ENCODE measurements at places on chromosomes 16 and 17.

DNA sequence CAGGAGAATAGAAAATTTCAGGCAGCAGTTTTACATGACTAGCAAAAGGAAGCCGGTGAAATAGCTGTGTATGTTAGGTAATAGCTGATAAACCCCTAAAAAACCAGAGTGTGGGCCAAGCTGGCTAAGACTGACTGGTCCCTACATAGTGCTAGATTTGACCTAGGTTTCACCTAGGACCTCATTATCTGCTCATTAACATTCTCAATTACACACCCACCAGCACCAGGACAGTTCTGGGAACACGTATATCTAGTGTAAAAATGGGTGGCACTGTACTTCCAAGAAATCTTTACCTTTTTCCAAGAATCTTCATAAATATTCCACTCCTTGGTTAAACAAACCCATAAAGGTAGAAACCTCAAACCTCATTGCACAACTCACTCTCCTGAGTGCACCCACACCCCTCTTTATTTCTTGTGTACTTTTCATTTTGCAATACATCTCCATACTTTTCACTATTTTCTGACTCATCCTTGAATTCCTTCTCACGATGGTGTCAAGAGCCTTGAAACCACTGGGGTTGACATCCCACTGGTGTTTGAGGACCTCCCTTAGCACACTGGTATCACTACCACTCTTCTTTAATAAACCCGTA, 262.7 kb upstream of the KCNJ16 start:
- DNase-seq: no peak

- DNase-seq: no peak
Measured at GRCh38 chr17:38733982-38734973, 4.1 kb downstream of the CISD3 start.

- DNase-seq: no peak
Measured at GRCh38 chr17:63681530-63681929, 18.4 kb downstream of the LIMD2 start.

GRCh38 chr17:60039114-60039846, 39.4 kb downstream of the HEATR6 start:
- DNase-seq: no peak

GRCh38 chr16:56708525-56709442, 21.1 kb upstream of the NUP93 start:
- no peak for DNase-seq

DNA sequence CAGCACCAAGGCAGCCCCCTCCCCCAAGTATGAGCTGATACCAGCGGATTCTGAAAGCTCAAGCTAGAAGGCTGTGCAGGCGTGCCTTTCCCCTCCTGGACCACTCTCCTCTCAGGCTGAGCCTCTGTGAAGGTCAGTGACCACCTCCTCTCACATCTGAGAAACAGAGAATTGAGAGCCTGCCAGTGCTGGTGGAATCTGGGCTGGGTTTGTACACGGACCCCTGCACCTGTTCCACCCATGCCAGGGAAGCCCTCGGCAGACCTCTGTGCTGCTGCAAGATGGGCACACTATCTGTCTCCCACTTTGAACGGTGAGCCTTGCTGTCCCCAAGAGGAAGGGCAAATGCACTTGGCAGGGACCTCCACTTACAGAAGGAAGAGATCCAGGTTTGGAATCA, 54.7 kb upstream of the SDK2 start:
- DNase-seq: no peak

DNA sequence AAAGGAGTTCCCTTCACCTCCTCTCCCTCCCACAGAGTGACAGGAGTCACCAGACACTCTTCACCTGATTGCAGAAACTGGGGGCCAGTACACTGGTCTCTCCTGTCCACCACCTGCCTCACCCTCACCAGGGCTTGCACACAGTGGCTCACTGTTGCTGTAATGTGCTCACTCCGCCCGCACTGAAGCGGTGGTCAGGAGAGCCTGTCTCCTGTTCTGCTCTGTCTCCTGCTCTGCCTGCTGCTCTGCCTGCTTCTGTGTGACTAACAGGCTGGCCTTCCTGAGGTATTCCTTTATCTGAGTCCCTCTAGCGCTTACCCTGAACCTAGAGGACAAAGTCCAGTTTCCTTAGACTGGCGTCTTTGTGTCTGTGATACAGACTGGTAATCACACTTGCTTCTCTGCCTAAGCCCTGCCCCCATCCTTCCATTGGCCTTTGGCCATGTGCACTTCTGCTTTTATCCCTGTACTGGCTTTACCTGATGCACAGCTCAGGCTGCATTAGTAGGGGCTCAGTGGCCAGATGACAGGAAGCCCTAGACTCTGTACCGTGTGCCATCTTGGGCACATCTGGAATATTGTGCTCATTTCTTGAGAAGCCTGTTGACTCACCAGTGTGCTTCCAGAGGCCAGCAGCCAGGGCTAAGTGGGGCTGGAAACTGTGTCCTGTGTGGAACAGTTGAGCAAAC, 13.3 kb downstream of the PROCA1 start:
- DNase-seq: no peak

DNA sequence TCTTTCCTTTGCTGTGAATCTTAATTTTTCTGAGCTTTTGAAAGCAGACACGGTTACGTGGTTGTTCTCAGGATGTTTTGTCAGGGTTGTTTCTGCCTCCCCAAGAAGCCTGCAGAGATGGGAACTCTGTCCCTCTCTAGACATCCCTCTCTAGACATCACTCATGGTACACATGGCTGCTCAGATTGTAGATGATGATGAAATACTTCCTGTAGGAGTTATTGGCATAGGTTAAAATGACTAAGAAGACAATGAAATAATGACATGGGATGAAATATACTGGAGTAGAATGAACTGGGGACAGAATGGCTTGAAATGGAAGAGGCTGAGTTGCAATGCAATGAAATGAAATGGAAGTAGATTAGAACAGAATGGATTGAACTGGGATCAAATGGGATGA, 253.4 kb downstream of the SHISA9 start:
- DNase-seq: no peak

DNA sequence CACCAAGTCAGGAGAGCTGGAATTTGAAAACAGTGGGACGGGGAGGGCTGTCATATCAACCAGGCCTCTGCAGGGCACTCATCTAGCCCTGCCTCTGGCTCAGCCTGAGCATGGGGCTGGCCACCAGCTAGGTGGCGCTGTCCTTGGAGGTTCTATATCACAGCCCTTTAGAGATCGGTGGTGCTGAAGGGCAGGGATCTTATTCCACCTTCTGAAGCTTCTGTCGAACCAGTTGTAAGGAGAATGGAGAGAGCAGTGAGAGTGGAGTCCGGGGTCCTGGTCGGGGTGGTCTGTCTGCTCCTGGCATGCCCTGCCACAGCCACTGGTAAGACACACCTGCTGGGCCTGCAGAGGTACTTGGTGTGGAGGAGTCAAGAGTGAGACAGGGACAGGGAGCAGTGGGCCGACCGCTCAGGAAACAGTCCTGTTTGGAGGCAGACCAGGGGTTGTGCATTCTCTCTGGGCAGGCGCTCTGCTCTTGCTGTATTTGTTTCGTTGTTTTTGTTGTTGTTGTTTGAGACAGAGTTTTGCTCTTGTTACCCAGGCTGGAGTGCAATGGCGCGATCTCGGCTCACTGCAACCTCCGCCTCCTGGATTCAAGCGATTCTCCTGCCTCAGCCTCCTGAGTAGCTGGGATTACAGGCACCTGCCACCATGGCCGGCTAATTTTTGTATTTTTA, at the start of gene CES3:
Gene CES3, plus strand, starts transcription at position 202 of the 680 bp plus-strand sequence. Its CDS starts 42 bp downstream, at position 244.
- peak; percentile 24 for DNase-seq

GRCh38 chr17:34117811-34118210, 137.3 kb upstream of the CCL2 start:
- DNase-seq: no peak

DNA sequence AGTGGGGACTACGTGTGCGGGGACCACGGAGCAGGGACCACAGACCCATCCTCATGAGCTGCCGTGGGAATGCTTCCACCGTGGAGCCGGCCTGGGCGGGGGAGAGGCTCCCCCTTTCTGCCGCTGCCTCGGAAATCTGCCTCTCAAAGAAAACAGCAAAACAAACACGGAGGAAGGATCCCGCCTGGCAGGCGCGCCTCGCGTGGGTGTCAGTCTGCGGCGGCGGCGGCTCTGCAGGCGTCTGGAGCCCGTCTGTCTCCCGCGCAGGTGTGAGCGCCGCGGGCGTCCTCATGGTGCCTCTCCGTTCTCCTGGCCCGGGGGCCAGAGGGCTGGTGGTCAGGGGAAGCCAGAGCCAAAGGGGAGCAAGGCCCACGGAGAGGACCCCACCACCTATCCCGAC, 27.5 kb downstream of the GSE1 start:
- DNase-seq: no peak

- no peak for DNase-seq
Measured at GRCh38 chr17:9880582-9880999, 24.5 kb downstream of the RCVRN start.

GRCh38 chr17:35879773-35880654, at the start of gene CCL5:
Gene CCL5 (minus strand): TSS chr17:35880360.
- no peak for DNase-seq

DNA sequence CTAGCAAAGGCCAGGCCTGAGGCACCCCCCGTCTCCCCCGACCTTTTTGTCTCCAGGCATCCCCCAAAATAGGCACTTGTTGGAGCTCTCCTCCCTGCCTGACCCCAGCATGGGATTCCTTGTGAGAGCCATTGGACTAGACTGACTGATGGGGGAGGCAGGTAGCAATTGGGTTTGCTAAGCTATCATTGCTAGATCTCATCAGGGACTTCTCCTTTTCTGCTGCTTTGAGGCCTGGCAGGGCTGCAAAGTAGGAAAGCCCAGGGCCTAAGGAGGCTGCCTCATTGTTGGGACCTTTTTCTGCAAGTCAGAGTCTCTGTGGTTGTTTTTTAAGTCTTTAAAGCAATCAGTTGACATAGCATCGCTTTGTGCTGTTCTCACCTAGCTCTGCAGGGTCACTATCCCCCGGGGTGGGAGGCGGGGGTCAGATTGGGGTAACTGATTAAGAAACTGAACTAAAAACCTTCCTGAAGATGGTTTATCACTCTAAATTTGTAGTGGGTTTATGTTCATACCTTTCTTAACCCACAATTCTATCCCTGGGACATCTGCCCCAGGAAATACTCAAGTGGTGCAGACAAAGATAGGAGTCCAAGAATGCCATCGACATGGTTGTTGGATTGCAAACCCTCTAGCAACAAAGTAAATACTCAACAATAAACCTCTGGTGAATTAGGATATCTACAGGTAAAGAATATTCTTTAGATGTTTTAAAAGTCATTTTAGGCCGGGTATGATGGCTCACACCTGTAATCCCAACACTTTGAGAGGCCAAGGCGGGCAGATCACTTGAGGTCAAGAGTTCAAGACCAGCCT, 28.0 kb downstream of the LLGL2 start:
- DNase-seq: no peak

DNA sequence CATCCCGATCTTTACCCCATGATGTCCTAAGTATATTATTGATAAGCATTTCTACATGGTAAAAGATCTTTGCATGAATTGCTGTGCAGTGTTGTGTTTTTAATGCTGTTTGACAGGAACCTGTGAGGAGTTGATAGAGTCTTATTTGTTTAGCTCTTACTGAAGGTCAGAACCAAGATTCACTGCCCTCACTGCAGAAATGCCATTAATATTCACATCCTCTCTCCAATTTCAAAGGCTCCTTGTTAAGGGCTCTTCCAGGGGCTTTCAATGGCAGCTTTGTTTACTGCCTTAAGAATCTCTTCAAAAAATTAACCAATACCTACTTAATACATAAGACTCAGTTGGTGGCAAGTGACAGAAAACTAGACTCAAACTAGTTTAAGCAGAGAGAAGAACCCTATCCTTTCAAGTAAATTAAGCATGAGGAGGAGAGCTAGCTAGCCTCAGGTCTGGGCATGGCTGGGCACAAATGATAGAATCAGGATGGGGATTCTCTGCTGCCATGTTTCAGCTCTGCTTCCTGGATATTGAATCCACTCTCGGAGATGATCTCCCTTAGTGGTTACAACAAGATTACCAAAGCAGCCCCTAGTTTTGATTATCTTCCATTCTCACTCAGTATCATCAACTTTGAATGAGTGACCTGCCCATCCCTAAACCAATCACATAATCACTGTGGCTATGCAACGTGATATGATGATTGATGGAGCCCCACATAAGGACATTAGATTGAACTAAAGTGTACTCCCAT, 311.8 kb downstream of the CDH11 start:
- no peak for DNase-seq

DNA sequence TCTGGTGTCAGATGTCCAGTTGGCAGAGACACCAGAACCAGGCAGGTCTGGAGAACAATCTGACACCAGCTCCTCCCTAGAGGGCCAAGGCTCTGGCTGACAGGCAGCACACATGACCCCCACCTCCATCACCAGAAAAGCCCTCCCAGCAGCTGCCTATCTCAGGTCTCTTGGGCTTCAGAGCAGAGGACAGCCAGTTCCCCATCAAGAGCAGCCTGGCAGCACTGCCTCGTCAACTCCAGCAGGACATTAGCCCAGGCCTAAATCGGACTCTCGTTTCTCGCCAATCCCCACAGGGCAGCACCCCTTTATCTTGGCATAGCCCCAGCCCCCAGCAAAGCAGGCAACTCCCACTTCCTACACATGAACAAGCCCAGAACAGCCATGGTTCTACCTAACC, 4.4 kb downstream of the JUP start:
- no peak for DNase-seq

DNA sequence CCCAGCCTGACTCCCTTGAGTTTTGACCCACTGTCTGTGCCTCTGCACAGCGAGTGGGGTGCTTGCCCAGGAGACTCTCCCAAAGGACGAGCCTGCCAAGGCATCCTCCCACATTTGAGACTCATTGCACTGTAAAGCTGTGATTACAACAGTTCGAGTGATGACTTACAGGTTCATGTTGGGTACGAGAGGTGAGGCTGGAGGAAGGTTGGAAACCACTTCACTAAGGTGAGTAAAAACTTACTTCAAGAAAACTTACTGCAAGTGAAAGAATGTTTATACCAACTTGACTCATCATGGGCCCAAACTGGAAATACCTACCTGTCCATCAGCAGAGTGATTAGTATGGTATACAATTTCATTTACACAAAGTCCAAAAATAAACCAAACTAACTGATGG, 360.1 kb upstream of the CDH11 start:
- no peak for DNase-seq

DNA sequence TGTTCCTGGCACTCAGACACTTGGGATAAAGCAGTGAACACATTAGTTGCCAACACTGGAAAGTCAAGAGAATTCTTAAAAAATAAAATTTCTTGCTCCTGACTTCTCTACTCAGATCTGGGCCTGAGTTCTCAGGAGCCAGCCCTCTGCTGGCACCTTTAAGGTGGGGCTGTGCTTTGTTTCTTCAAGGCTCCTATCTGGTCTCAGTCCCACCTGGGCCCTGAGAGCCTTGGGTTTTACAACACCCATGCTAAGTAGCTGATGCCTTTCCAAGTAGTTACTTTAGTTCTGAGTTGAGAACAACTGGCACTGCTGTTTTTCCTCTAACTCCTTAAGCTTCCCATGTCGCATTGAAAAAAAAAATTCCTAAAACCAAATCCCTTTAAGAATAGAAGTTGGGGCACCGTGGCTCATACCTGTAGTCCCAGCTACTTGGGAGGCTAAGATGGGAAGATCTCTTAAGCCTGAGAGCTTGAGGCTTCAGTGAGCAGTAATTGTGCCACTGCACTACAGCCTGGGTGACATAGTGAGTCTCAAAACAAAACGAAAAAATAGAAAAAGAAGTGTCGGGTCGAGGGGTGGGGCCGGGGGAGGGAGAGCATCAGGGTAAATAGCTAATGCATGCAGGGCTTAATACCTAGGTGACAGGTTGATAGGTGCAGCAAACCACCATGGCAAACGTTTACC, 16.6 kb downstream of the CHAD start:
- DNase-seq: no peak

Data from NCI-H187 (cell line).